ENCODE measurements at places on chromosomes 4 and X. TPM values are rescaled to one million over a fixed set of nuclear protein-coding genes. Genes with fewer than 3 reads are reported as not detected.

GRCh38 chr4:165433529-165433928 lies 54.7 kb downstream of the CPE start:
- H3K4me3 ChIP-seq = no peak overlapping the region
- no peaks in the 10 kb centered on the region for H3K36me3 ChIP-seq
- H3K27ac ChIP-seq = no peak overlapping the region
- no peak for DNase-seq
- no peaks in the 10 kb centered on the region for H3K4me1 ChIP-seq

- no peak for DNase-seq
- no peak overlapping the region for H3K4me3 ChIP-seq
- H3K27me3 ChIP-seq = no peaks in the 10 kb centered on the region
- H3K36me3 ChIP-seq = no peaks in the 10 kb centered on the region
- no peak overlapping the region for H3K27ac ChIP-seq
These were observed 97.5 kb upstream of the CXXC4 start for GRCh38 chr4:104592183-104592582.

TMEM164 gene
- total RNA-seq = 57.3 TPM

IQCM gene
- total RNA-seq = not detected

PRDM5 gene
- not detected for total RNA-seq

TLR1 gene
- 0.25 TPM for total RNA-seq

C4orf36 gene
- not detected for total RNA-seq
